GM06990 (cell line): ENCODE measurements at places on chromosomes 3 and 15.

GRCh38 chr15:70493787-70494516, 269.4 kb downstream of the UACA start:
- no peak for DNase-seq

- no peak for DNase-seq
Measured at GRCh38 chr15:48607846-48608245, 37.7 kb downstream of the FBN1 start.

DNA sequence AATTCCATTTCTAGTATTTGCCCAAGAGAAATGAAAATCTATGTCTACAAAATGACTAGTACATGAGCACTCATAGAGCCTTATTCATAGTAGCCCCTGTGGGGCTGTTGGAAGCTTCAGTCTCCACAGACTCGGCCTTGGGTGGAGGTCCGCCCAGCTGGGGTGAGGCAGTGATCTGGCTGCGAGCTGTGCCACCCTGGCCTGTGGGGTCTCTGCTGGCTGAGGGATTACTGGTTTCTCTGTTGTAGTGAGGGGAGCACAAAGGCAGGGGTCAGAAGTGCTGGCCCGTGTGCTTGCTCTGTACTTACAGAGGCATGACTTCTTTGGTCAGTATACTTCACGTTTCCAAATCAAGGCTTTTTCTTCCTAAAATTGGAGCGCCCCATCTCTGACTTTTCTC, 158.2 kb downstream of the CHDH start:
- no peak for DNase-seq

DNA sequence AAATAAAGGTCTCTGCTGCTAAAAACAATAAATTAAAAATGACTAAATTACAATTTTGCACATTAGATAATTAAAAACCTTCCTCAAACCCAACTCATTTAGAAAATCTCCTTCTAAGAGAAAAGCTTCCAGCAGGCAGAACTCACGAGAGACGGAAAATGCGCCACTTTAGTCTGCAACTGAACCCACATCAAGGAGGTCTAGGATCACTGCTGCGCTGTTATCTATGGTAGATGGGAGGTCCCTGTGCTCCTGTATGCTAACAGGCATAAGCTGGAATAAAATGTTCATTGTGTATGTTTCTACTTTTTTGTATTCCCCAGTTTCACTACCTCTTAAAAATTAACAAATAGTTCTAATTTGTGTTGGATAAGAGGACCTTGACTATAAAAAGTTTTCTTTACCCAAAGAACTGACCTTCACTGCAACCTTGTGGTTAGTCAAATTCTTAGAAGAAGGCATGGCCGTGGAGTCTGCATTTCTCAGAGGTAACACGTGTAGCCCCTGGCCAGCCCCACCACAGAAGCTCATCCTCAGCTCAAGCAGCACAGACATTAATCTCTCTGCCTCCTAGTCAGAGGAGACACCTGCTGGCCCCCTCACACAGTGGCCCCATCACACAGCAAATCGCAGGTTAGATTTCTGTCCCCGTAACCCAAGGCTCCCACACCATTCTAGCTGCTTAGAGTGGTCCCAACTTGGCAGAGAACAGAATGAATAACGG, 22.3 kb downstream of the STIMATE start:
- no peak for DNase-seq

DNA sequence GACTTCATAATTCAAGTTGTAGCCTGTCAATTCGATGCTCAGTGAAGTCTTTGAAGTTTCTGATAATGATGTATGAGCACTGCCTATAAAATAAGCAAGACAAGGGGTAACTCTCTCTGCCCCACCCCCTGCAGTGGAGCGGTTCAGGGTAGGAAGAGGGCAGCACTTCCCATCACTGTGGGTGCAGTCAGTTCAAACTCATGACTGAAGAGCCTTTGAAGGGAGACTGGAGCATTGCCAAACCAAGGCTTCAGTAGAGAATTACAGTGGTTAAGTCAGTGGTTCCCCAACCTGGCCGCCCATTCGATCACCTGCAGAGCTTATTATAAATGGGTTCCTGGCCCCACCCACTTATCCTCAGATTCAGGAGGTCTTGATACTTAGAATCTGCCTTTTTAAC, 190.6 kb downstream of the SHQ1 start:
- no peak for DNase-seq

DNA sequence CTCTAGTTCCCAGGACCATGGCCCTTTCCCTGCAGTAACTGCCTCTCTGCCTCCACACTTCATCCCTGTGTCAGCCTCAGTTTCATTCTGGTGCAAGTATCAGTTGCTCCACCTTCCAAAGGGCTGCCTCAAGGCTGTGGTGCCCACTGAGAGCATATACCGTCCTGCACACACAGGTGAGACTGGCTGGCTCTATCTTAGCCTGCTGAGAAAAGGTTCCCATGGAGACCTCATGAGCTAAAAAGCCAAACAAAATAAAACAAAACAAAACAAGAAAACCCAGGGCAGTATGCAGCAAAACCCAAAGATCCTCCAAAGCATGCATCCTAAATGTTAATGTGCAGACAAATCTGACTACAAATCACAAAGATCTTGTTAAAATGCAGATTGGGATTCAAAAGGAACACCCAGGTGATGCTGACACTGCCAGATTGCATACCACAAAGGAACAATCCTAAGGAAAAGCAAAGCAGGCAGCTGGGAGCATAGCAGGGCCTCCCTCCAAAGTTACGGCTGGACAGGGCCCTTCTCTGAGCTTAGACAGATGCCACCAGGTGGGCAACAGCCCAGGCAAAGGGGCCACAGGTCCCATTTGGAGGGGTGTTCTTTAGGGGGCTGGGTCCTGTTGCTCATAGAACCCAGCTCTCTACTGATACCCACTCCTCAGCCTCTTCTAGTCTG, 76.3 kb upstream of the SLCO2A1 start:
- DNase-seq = no peak

GRCh38 chr15:67564021-67564967, 21.8 kb downstream of the MAP2K5 start:
- DNase-seq = peak; percentile 67
